Fibroblast of skin of left biceps (primary cell): ENCODE measurements at places on chromosomes 4 and X.

- no peak for DNase-seq
Observed at GRCh38 chrX:44470816-44471215, 71.8 kb downstream of the FUNDC1 start.

DNA sequence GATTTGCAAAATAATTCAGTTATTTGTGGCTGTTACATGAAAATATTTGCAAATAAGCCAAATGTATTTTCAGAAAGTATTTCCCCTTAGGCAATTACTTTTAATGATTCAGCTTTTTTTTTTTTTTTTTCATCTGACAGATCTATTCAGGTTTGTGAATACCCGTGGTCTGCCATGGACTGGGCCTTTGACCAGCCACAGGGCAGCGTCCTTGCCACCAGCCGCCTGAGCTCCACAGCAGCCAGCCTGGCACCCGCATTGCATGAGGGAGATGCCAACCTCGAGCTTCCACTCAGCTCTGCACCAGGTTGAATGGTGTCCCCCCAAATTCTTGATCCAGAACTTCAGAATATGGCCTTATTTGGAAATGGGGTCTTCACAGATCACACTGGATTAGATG, 14.7 kb downstream of the TMEM271 start:
- no peak for DNase-seq

DNA sequence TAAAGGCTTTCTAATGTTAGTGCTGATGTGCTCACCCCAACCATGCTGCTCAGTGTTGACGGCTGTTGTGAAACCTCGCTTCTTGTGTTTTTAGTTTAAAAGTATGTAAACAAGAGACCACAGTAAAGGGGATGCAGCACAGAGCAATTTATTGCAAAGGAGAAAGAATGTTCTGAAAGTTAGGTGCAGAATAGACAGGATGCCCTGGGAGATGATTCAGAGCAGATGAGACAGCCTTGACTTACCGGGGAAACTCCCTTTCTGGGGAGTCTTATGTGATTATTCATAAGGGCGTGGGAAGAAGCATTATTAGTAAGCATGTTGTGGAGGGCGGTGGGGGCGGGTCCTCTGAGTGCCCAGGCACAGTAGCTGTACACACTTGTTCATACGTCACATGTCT, 47.7 kb downstream of the EVC start:
- peak; percentile 68 for DNase-seq

DNA sequence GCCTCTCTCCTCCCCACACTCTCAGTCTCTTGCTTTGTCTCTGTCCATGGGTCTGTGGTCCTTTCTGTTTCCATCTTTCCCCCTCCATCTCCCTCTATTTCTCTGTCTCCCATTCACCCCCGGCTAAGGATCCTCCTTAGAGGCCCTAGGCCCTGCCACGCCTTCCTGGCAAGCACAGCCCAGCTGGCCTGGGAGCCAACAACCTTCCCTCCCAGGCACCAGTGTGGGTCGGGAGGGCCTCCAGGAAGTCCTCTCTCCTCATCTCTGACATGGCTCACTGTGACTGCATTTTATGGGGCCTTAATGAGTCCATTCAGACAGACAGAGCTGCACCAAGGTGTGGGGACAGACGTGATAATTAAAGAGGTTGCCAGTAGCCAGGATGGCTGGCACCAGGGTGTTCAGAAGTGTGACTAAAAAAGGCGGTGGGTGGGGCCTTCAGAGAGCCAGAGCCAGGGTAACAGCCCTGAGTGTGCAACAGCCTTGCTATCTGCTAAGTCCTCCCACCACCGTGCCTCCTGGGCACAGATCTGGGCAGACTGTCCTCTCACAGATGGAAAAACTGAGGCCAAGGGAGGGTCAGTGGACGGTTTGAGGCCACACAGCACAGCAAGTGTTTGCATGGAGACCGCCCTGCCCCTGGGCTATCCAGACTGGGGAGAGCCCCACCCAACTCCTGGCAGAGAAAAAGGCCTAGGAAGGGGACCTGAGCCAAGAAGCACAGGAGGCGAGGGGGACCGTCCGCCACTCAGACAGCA, 31.5 kb downstream of the BLOC1S4 start:
- no peak for DNase-seq

DNA sequence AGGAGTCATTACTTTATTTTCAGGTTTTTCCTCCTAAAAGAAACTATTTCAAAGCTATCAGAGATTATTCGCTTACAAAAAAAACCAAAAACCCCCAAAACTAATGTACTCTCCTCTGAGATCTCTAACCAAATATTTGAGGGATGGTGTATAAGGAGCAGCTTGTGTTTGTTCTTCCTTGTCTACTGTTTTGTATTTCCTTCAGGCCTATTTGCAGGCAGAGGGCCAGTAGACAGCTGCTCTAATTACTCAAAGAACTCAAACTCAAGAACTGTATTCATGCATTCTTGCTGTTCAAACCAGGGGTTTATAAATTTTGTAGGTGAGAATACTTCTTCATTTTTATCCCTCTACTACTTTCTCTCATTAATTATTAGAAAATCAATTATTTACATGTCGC, 51.3 kb downstream of the SH3RF1 start:
- no peak for DNase-seq

DNA sequence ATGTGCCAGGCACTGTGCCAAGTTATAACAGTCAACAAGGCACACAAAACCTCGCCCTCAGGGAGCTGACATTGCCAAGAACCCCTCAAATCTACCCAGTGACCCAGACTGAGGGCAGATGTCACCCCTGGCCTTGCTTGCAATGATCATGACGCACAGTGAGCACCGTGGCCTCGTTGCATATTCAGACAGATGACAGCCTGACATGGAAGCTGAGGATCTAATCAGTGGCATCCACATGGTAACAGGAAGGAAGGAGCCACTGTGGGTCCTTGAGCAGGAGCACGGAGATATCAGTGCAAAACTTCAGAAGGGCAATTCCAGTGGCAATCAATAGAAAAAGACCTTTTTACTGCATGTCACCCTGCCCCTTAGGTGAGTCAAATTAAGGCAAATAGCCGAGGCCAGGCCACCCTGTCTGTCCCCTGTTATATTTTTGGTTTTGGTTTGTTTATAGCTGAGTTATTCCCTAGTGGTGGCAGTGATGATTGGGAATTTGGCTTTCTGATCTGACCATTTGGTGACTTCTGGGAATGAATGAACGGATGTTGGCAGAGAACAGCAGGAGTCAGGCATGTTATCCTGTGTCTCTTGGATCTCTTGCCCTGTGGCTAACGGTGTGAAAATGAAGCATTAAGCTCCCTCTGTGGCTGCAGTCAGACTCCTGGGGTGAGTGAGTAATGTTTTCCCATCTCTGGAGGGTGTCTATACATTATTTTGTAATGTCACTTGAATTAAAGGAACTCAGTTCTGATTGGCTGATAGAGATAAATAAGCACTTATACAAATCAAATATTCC, 20.4 kb downstream of the WDR13 start:
- DNase-seq, result no peak

DNA sequence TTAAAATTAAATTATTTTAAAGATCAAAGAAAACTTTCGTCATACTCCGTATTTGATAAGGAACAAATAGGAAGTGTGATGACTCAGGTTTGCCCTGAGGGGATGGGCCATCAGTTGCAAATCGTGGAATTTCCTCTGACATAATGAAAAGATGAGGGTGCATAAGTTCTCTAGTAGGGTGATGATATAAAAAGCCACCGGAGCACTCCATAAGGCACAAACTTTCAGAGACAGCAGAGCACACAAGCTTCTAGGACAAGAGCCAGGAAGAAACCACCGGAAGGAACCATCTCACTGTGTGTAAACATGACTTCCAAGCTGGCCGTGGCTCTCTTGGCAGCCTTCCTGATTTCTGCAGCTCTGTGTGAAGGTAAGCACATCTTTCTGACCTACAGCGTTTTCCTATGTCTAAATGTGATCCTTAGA, at the start of gene CXCL8:
Gene CXCL8, plus strand, starts transcription at position 217 of the 426 bp plus-strand sequence. Its CDS starts 90 bp downstream, at position 307.
- no peak for DNase-seq
